ELF-1 (cell line): ENCODE measurements at places on chromosomes 4 and X.

- DNase-seq: no peak
Measured at GRCh38 chrX:138917781-138918180, 206.3 kb upstream of the FGF13 start.

DNA sequence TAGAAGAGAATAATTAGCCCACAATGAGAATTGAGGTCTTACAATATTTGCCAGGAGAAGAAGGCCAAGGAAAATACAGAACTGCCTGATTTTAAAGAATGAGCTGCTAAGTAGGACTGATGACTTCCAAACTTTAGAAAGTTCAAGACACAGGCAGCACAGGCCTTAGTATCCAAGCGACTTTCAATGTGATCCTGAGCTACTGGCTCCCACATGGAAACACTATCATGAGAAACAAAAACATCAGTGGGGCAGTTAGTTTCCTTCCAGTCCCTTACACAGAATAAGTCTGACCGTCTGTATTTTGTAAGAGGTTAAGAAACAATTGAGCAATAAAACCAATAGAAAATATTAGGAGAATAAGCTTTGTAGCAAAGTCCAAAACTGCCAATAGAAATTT lies 251.4 kb downstream of the COL25A1 start:
- no peak for DNase-seq

GRCh38 chr4:153545822-153546221 lies 79.7 kb downstream of the TMEM131L start:
- DNase-seq: no peak

- no peak for DNase-seq
Measured at GRCh38 chrX:118255921-118256320, 90.0 kb upstream of the WDR44 start.

DNA sequence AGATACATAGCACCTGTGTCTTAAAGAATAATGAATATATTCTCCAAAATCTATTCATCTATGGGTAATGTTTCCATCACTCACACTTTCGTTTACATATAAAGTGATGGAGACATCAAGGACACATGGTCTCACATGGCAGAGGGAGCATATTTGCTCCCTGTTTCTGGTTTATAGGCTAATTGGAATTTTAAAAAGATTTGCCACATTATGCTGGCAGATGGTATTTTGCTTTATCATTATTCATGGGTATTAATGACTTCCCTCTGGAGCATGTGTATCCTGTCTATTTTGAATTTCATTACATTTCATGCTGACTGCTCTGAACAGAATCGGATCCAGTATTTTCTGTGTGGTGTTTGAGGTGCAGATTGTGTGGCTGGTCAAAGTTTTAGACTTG lies 79.0 kb downstream of the PDGFRA start:
- no peak for DNase-seq

- peak; percentile 31 for DNase-seq
Measured at GRCh38 chrX:23904096-23904495, 3.6 kb downstream of the APOO start.

- peak; percentile 53 for DNase-seq
Measured at GRCh38 chr4:88522702-88523324, 763 bp downstream of the PYURF start.

DNA sequence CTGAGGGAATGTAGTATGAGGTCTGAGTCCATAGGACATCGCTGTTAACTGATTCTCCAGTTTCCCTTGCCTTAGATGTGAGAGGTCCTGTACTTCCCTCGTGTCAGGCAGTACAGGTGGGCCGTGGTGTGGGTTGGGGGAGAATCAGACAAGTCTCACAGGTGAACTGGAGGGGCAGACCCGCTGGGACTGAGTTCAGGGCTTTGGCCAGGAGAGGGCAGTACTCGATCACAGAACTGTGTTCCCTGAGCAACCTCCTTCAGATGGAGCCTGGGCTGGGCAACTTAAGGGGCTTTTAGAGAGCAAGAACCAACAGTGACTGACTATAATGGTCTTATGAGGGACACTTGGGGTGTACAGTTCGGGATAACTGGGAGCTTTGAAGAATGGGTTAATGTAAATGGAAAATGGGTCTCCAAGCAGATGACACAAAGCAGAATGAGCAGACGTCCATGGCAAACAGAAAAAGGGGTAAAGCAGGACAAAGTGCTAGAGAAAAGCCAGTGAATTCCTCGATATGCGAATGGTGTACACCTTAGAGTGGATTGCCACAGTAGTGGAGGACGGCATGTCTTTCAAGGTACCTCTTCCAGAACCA lies 83.6 kb downstream of the CCNG2 start:
- DNase-seq: peak; percentile 86

- no peak for DNase-seq
Measured at GRCh38 chrX:138082896-138083295, 517.0 kb downstream of the ZIC3 start.

GRCh38 chr4:26489101-26489985 lies 941 bp downstream of the CCKAR start:
- no peak for DNase-seq

- DNase-seq: peak; percentile 97
Measured at GRCh38 chrX:49163555-49164419, 1.2 kb downstream of the MAGIX start.

- DNase-seq: no peak
Measured at GRCh38 chrX:120768254-120768653, 107.4 kb downstream of the CT47B1 start.

GRCh38 chr4:84648178-84648577 lies 65.3 kb downstream of the CDS1 start:
- no peak for DNase-seq

DNA sequence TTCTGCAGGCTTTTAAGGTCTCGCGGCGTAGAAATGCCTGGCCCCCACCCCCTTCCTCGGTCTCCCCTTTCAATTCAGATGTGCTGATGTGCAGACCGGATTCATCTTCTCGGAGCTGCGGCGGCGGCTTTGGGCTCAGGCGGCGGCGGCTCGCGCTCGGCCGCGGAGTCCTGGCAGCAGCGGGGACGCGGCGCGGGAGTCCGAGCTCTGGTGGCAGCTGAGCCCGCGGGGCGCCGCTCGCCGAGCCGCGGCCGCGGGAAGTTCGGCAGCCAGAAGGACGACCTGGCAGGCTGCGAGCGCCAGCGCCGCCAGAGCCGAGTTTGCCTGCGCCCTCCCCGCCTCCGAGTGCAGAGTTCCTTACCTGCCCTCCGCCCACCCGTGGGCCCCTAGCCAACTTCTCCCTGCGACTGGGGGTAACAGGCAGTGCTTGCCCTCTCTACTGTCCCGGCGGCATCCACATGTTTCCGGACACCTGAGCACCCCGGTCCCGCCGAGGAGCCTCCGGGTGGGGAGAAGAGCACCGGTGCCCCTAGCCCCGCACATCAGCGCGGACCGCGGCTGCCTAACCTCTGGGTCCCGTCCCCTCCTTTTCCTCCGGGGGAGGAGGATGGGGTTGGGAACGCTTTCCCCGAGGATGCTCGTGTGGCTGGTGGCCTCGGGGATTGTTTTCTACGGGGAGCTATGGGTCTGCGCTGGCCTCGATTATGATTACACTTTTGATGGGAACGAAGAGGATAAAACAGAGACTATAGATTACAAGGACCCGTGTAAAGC lies 448 bp downstream of the TLL1 start:
- DNase-seq: peak; percentile 56

DNA sequence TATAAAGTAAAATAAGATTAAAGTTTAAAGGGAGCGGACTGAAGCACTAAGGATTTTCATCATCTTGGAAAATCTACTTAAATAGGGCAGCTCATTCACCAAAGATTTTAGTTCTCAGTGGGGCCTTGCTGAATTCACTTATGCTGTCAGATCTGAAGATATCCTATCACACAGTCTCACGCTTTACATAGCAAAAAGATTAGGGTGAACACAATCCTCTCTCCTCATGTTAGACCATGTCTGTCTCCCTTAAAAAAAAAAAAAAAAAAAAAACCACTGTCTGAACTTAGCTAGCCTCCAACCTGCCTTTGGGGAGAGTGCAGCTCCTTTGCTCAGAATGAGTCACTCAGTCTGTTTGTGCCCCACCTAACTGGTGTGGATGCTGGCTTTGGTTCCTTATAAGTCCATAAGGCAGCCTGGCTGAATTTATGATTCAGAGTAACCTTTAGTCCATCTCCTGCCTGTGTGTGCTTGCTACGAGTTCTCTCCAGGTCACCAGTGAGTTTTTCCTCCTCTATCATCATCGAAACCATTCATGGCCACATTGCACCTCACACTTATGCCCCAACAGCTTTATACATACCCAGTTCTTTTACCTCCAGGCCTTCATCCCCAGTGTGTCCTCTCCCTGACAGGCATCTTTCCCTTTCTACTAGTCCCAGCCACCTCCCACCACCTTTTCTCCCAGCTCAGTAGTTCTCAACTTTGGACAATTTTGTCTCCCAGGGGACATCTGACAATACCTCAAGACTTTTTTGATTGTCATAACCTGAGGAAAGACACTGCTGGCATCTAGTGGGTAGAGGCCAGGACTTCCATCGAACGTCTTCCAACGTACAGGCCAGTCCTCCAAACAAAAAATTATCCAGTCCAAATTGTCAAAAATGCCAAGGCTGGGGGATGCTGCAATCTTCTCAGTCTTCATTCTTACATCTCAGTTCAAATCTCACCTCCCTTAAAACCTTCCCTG lies 220.7 kb upstream of the EMCN start:
- DNase-seq: peak; percentile 9

GRCh38 chr4:38365748-38366310 lies 298.2 kb upstream of the KLF3 start:
- DNase-seq: no peak

GRCh38 chrX:123675154-123675553 lies 57.7 kb downstream of the THOC2 start:
- DNase-seq: no peak

GRCh38 chr4:181204109-181204508 lies 1039.1 kb upstream of the TENM3 start:
- DNase-seq: no peak

GRCh38 chrX:8890794-8891193 lies 89.6 kb upstream of the FAM9A start:
- DNase-seq: no peak

DNA sequence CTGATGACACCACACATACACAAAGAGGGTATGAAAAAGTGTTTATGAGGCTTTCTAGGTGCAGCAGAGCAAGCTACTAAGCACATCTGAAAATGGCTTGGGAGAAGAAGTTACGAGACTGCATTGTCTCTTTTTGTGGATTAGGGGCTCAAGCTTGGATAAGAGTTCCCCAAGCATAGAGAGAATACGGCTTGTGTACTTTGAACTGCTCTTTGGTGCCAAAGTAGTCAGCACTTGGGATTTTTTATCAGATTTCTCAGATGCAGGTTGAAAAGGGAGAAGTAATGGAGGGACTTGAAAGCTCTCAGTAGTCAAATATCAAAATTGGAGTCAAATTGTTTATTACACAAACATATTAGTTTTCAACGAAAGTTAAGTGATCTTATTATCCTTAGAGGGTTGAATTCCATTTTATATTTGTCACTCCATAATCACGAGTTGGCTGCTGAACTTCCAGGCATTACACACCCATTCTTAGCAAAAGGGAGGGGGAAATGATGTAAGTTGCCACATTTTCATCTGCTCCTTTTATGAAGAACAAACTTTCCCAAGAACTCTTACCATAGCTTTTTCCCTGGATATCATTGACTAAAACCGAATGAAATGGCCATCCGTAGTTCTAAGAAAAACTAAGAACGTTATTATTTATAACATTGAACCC lies 1904.9 kb downstream of the PCDH7 start:
- no peak for DNase-seq

- DNase-seq: no peak
Measured at GRCh38 chr4:182510836-182511235, 267.6 kb downstream of the TENM3 start.

- DNase-seq: no peak
Measured at GRCh38 chr4:102037566-102037965, 247.0 kb downstream of the BANK1 start.

DNA sequence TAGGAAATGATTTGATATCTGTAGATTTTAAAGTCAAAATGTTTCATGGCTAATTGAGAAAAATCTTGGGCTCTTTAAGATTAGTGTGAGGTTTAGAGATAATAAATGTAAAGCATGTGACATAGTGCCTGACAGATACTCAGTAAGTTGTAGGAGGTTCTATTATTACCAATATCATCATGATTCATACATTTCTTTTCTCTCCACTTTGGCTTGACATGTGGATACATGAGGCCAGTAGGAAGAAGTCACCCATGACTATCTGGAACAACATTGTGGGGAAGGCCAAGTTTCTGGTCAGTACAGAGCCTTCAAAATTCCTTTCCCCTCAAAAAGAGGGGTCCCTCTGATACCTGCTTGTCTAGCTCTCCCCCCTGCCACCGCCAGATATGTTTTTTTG lies 91.2 kb upstream of the SORBS2 start:
- DNase-seq: no peak

- DNase-seq: no peak
Measured at GRCh38 chr4:47287735-47288134, 175.8 kb downstream of the COMMD8 start.

DNA sequence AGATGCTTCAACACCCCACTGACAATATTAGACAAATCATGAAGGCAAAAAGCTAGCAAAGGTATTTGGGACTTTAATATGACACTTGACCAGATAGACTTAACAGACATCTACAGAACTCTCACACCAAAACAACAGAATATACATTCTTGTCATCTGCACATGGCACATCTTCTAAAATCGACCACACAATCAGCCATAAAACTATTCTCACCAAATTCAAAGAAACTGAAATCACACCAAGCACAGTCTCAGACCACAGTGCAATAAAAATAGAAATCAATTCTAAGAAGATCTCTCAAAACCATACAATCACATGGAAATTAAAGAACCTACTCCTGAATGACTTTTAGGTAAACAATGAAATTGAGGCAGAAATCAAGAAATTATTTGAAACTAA lies 340.8 kb downstream of the PPP1R2C start:
- no peak for DNase-seq

DNA sequence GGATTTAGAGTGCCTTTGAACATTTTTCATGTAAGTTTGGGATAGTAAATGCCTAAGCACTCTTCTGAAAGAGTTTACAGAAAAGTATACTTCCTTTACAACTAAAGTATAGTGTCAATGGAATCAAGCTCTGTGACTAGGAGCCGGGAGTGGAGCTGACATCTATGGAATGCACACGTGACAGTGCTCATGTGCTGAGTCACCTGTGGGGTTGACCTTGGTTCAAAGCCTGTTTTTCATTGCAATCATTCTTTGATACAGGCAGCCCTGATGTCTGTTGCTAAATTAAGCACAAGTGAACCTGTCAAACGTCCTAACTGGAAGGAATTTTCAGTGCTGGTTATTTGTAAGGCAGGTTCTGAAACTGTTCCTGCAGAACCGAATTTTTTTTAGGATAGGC lies 82.5 kb downstream of the GPAT3 start:
- DNase-seq: peak; percentile 11

DNA sequence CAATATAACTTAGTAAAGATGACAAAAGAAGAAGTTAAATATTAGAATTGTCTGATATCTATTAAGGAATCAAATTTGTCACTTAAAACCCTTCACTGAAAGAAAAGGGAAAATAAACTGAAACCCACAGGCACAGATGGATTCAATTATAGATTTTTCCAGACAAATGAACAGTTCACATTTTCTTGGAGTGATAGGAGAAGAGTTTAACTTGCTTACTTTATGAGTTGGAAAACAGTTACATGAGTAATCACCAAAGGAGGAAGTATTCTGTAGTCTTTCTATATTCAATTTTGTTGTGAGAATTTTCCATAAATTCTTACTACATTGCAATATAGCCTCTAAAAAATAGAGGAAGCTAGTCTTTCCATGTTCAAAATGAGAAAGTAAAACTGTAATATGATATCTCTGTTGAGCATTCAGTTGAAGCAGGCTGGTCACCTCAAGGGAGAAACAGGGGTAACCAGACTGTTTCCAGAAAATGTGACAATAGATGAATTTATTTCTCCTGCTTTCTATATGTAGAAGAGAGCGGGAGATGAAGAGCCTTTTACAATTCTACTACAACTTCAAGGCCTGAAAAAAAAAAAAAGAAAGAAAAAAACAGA lies 330.3 kb upstream of the EPHA5 start:
- no peak for DNase-seq

GRCh38 chr4:123871341-123871740 lies 474.7 kb downstream of the SPRY1 start:
- peak; percentile 47 for DNase-seq
